ENCODE measurements at places on chromosomes 11 and 22. TPM values are rescaled to one million over a fixed set of nuclear protein-coding genes. Genes with fewer than 3 reads are reported as not detected.

DNA sequence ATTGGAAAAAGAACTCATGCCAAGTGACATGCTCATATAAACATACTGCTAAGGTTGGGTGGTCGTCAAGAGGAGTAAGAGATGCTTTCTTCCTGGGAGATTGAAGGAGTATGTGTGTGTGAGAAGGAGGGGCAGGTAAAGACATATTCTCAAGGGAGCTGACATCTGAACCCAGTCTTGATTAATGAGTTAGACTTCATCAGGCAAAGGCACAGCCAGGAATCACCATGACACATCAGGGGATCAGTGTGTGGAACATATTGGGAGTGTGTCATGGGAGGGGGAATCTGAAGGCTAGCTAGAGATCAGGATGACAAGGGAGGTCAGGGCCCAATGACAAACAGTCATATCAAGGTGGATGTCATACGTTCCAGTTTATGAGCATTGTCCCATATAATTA lies 14.9 kb downstream of the CNTF start:
- DNase-seq: no peak

DNA sequence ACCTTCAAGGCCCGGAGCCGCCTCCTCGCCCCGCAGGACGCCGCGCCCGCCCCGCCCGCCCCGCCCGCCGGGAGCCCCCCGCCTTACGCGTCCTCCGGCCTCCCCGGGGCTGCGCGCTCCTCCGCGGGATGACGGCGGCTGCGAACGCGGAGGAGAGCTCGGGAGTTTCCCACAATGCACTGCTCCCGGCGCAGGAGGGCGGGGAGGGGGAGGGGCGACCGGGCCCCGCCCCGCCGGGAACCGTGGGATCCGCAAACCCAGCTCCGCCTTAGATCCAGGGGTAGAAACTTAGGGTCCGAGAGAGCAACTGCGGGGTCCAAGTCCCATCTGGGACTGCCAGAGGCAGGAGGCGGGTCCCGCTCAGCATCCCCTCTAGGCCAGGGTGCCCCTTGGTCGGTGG lies at the start of gene CEND1:
Gene CEND1, minus strand, starts transcription at position 148 of the 400 bp plus-strand sequence. CDS start 1,514 bp downstream, outside the sequence.
- no peak for DNase-seq

DNA sequence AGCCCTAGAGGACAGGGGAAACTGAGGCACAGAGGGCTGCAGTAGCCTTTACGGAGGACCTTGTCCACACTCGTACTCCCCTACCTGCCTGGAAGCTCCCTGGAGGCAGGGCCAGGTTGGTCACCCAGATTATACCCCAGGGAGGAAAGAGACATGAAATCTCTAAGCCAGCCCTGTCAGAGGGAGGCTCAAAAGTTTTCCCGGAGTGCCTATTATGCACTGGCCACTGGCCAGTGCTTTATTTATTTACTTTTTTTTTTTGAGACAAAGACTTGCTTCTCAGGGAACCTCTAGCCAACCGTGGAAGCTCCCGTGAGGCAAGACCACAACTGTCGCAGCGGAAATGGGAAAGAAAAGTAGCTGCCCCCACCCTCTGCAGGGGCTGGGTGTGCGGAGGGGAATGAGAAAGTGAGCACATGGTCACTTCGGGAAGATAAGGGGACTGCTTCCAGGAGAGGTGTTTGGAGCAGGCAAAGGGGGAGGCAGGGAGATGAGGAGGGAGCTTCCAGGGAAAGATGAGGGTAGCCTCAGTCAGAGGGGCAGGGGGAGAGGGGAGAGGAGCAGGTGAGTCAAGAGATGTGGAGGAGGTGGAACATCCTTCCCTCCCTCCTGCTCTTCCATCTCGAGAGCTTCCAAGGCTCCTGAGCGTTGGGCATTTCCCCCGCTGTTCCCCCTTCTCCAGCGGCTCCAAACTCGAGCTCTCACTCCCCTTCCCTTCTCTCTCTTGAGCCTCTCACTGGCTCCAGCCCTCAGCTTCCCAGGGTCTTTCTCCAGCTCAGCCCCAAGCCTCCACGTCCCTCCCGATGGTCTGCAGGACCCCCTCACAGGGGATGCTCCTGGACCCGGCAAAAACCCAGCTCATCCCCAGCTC lies 4.3 kb downstream of the IL2RB start:
- DNase-seq: no peak

- no peak for DNase-seq
Observed at GRCh38 chr11:102809971-102810370, 12.0 kb upstream of the MMP1 start.

GRCh38 chr22:45521178-45521577 lies 18.5 kb downstream of the FBLN1 start:
- no peak for DNase-seq

DNA sequence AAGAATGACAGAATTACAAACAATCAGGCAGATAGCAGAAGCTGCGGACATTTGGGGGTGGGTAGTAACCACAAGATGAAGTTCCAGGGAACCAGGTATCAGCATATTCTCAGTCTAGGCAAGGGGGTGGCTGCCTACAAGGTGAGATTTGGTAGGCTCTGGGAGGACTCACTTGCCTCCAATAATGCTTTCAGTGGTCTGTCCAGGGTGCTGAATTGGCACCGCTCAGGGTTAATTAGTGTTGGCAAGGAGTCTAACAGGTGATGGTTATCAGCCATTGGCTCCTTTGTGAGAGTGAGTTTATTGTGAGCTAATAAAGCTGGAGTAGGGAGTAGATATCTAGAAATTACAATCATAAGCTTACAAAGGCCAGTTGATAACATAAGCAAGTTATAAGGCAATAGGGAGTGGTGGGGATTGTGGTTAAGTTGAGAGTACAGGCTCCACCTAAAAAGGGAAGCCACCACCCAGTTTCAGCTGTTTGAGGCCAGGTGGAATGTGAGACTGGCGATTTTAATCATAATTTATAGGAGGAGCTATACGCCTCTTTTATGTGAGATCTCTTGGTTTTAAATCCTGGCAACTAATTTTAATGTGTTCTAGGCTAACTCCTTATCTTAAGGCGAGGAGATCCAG lies 320.5 kb downstream of the MIAT start:
- DNase-seq: no peak

GRCh38 chr11:120182790-120183491 lies 27.9 kb upstream of the OAF start:
- DNase-seq: no peak

DNA sequence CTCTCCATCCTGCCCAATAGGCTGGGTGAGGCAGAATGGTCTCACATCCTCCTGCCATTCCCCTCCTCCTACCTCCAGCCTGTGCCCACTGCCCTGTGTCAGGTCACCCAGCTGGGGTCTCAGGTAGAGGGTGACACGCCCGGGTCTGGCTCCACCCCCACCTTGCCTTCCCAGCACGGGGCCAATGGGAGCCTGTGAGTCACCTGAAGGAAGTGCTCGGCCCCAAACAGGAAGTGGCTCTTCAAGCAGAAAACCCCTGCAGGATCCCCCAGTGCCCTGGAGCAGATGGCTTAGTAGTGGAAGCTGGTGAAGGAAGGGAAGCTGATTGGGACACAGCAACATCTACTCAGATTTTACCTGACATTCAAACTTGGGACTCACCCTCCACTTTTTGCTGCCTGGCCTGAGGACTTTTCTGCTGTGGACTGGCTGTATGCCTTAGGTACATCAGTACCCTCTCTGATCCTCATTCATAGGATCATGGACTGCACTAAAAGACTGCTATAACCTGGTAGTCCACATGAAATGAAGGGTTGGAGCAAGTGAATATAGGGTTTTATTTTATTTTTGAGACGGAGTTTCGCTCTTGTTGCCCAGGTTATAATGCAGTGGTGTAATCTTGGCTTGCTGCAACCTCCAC lies 33.4 kb downstream of the GDPD5 start:
- peak; percentile 76 for DNase-seq

CCDC157 gene
- total RNA-seq: 1.2 TPM

OR52E5 gene
- not detected for total RNA-seq

TCF20 gene
- total RNA-seq: 12.4 TPM

CD3E gene
- not detected for total RNA-seq

XBP1 gene
- 52.1 TPM for total RNA-seq
